ENCODE measurements at places on chromosomes 4 and X.

- DNase-seq, result no peak
Measured at GRCh38 chr4:91366554-91366953, 937.2 kb upstream of the GRID2 start.

DNA sequence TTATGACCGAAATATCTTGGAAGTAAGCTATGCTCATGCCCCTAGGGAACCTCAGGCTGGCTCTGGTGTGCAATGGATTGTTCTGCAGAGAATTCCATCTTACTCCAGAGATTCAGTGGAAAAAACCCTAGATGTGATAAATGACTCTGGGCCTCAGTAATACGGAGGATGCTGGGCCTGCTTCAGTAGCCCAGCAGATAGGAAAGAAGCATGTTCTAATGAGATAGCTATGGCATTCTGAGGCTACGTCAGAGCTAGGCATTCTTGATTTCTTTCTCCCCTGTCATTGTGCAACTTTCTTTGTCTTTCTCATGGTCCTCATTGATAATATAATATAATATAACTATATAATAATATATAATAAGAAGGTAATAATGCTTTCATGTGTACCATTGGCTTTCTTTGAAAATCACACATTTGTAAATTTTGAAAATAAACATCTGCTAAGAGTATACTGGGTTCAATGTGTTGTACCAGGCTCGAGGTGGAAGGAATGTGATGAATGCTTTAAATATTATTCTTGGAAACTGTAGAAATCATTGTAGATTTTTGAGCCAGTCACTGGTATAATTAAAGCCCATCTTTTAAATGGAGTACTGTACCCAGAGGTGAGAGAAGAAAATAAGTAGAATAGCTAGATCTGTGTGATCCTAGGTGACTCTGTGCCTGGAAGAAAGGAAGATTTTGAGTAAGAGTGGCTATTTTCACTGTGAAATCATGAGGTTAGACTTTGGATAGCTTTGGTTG lies 152.0 kb downstream of the IL15 start:
- DNase-seq, result no peak

DNA sequence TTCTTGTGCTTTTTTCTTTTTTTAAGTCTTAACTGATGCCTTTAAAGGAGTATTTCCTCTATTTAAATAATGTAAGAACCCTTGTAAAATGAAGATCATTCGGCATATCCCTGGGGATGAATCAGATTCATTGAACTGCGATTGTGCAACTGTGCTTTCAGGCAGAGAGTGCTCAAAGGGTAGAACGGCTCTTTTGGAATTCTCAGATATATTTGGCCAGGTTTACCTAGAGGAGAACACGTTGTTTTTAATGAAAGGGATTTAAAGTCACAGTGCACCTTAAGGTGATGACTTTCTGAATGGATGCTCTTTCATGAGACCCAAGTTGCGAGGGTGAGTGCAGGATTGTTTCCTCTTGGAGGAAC lies 51.6 kb upstream of the ELOVL6 start:
- no peak for DNase-seq

- DNase-seq, result no peak
Measured at GRCh38 chrX:8724300-8724699, 7.6 kb downstream of the ANOS1 start.

- peak; percentile 65 for DNase-seq
Measured at GRCh38 chr4:2936773-2937145, 26.4 kb downstream of the NOP14 start.
